Right forelimb (tissue), 1 donor: ENCODE measurements at places on chromosomes 1 and 21.

DNA sequence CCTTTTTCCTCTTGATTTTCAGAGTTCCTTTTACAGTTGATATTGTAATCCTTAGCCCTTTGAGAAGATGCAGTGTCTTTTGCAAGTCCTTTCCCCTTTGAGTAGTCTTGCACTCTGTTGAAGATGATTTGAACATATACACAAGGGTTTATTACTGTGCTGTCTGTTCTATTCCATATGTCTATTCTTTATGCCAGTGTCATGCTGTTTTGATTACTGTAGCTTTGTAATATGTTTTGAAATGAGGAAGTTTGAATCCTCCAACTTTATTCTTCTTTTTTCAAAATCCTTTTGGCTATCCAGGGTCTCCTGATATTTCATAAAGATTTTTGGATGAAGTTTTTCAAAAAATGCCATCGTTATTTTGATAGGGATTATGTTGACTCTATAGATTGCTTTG, 101.0 kb downstream of the POFUT2 start:
- no peak for DNase-seq

- no peak for DNase-seq
These were observed 3.8 kb downstream of the AGRN start for GRCh38 chr1:1023700-1024099.

DNA sequence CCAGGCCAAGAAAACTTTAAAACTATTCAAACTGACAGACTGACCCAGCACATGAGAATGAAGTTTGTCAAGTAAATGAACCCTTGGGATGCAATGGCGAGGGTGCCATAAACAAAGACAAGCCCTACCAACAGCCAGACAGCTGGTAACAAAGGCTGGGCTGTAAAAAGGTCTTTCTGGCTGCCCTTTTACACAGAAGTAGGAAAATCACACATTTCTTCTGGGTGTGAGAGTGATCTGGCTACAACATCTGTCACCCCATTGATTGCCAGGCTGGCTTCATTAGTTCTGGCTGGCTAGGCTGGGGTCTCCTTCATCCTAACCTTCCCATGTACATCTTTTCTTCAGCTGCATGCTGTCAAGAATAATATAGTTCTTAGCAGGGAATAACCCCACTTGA, 83.6 kb upstream of the FOXD3 start:
- no peak for DNase-seq

- DNase-seq: no peak
These were observed 1272.7 kb downstream of the KCNT2 start for GRCh38 chr1:195335541-195335940.

- no peak for DNase-seq
These were observed 28.2 kb upstream of the KLHDC7A start for GRCh38 chr1:18452550-18452949.

- DNase-seq: no peak
These were observed 14.8 kb upstream of the ZDHHC18 start for GRCh38 chr1:26811708-26812107.

DNA sequence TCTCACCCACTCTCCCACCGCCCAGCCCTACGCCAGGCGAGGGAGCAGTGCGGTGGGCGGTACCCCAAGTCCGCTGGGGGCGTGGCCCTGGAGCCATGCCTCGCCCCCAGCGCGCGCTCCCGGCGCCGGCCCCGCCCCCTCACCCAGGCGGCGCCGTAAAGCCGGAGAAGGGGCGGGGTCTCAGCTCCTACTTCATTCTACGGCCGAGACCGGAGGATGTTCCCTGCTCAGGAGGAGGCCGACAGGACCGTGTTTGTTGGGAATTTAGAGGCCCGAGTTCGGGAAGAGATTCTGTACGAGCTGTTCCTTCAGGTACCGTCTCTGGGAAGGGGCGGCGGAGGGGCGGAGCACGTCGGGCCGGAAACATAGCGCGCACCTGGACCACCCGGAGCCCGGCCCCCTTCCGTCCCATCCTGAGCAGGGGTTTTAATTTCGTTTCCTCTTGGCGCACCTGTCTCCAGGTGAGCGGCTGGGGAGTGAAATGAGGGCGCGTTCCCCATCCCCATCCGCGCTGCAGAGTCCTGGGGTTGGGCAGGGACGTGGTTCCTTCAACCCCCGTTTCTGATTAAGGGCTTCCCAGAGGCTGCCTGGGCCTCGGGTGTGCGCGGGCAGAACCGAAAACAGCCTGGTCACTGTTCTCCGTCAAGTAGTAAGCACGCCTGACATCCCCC, at the start of gene RBM11:
Gene RBM11, plus strand, starts transcription at position 187 of the 671 bp plus-strand sequence. Its CDS starts 30 bp downstream, at position 217.
- DNase-seq: peak; percentile 69

- DNase-seq: no peak
These were observed 506 bp downstream of the SSX2IP start for GRCh38 chr1:84689514-84690396.

DNA sequence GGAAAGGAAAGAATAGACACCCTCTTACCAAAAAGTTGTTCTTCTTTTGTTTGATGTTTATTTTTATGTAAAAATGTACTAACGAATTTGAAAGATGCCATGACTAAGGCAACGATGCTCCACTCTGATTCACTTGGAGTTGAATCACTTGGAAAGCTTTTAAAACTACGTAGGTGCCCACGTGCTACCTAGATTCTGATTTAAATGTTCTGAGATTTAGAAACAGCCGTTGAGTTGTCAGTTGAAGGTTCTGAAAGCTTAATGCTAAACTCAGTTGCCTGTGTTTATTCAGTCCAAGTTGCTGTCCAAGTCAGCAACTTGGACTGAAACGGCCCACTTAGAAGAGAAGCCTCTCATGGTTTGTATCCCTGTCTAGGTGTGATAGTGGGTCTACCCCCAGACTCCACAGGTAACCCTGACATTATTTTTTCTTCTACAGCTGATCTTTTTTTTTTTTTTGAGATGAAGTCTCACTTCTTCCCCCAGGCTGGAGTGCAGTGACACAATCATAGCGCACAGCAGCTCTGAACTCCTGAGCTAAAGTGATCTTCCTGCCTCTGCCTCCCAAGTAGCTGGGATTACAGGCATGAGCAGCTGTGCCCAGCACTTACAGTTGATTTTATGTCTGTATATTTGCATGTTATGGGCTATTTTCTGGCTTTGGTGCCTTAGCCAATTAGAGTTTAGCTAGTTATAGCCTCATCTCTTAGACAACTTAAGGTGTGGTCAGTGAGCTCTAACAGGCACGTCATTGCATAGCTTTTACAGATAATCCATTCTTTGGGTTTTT, 1.4 kb upstream of the VAMP4 start:
- DNase-seq: no peak

DNA sequence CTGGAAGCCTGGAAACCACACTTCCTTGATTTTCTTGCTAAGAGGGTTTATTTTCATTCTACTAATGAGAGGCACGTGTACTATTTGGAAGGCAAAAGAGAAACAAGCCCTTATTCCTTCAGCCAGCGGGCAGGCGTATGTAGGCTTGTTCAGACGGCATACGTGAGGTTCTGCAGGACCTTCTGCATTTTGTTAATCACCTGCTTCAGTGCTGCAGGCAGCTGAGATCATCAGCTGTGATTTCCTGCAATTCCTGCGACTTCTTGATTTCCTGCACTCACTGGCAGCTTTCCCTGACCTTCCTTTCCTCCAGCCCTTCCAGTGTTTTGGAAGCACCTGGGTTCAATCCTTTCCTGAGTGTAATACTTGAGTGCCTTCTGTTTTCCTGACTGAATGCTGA, 43.4 kb downstream of the TSNAX start:
- DNase-seq: no peak

DNA sequence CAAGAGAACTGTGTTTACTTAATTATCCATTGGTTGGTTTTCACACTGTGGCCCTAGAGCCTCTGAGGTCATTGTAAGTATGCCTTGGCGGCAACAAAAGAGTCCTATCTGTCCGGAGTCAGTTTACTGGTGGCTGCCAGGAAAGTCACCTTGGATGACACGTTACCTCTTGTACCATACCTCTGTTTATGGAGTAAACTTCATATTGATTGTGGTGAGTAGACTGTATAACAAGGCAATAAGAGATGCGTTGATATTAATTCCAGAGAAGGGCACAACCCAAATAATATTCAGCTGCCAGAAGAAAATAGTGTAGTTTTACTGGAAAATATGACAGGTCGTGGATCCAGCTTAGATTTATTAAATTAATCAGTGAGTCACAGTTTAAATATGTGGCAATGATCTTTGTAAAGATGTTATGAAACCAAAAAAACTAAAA, 20.4 kb upstream of the KIF14 start:
- no peak for DNase-seq

- DNase-seq: no peak
These were observed 17.8 kb downstream of the CASZ1 start for GRCh38 chr1:10778640-10779039.

- DNase-seq: no peak
These were observed 176.8 kb downstream of the DISC1 start for GRCh38 chr1:231803353-231803752.

- DNase-seq: no peak
These were observed 21.7 kb downstream of the LRP8 start for GRCh38 chr1:53306168-53306567.

GRCh38 chr1:118487091-118487490, 302.1 kb upstream of the SPAG17 start:
- DNase-seq: no peak

DNA sequence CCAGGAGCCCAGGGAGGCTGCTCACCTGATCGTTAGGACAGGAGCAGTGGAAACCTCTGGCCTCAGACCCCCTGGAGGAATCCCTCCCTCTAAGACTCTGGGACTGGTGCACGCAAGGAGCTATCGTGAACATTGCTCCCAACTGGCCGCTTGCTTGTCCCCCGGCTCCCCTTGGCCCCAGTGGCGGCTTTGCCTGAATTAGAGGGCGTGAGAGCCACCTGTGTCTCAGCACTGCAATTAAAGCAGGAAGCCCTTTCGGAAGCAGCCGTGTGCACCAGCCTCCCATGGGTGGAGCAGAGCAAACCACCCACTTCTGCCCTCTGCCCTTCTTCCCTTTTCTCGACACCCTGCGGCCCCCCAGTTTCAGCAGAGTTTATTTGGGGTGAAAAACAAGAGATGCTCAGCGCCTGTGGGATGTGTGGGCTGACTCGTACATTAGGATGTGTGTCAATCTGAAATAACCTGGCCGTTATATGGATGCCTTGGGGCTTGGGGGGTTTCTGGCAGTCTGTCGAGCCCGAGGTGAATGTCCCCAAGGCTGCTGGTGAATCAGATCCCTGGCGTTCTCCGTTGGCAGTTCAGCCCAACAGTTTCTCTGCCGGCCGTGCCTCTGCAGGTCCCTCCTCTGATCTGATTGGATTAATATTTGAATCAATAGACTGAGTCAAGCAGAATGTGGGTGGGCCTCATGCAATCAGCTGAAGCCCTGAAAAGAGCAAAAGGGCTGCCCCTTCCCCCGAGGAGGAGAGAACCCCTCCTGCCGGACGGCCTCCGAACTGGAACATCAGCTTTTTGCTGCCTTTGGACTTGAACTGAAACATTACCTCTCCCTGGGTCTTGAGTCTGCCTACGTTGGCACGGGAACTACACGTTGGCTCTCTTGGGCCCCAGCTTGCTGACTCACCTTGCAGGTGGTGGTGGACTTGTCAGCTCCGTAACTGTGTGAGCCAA, 7.3 kb upstream of the UMODL1 start:
- DNase-seq: no peak

DNA sequence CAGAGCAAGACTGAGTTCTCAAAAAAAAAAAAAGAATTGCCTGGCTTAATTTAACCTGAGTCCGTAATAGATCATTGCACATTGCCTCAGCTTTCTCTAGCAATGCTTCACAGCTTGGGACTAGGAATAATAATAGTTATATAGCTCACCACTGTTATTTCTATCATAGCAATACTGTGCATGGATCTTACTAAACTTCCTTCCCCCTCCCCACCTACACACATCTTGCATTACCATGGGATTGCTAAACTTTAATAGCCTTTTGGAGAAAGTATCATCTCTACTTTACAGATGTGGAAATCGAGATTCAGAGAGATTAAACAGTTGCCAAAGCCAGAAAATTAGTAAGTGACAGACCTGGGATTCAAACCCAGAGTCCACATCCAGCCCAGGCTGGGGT, 99.4 kb downstream of the ATP5PO start:
- DNase-seq: no peak

GRCh38 chr1:213541641-213542040, 446.1 kb upstream of the PROX1 start:
- no peak for DNase-seq

DNA sequence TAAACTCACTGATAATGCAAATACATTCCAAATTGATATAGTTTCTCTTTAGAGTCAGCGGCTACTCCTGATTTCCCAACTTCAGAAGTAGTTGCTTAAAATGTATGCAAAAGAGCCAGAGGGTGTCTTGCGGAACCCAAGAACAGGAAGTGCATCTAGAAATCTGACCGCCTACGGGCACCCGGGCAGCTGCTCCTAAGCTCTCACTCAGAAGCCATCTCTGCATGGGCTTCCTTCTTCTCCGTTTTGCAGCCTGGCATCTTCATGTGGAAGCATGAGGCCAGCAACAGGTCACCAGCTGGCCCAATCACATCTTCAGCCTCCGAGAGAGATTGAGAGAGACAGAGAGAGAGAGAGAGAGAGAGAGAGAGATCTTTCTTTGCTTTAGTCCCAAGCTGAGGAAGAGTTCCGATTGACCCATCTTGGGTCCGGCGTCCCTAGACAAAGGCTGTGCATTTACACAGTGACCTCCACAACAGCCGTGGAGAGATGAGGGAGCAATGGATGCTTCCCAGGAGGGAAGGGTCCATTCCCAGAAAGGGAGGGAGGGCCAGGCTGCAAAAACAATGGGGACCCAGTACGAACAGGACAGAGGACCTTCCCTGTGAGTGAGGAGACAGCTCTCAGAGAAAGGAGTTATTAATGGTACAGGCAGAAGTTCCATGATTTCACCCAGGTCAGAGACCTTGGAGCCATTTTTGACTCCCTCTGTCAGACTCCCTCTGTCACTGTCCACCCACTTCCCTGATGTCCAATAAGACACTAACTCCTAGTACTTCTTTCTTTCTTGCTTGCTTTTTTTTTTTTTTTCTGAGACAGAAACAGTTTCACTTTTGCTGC, 28.2 kb upstream of the SLC30A1 start:
- DNase-seq: no peak

- no peak for DNase-seq
These were observed 707.0 kb downstream of the AMY1C start for GRCh38 chr1:104456724-104457123.

DNA sequence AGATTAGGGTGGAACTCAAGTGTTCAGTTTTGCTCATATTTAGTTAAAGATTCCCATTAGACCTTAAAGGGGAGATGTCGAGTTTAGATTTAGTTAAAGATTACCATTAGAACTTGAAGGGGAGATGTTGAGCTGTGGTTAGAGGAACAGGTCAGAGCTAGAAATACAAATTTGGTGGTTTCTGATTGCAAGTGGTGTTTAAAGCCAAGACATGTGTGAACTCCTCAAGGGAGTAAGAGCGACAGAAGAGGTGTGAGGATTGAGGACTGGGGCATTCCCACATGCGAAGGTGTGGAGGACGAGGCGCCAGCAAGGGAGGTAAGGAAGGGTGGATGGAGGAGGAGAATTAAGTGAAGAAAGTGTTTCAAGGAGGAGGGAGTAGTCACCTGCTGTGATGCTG, 168.6 kb downstream of the IER5 start:
- DNase-seq: no peak

- DNase-seq: no peak
These were observed 3.6 kb upstream of the SERBP1 start for GRCh38 chr1:67433837-67434236.

GRCh38 chr21:42739061-42739931, 85.9 kb downstream of the PDE9A start:
- DNase-seq: peak; percentile 33

GRCh38 chr1:3085721-3086120, 16.7 kb downstream of the PRDM16 start:
- DNase-seq: no peak

GRCh38 chr1:118429856-118430255, 244.8 kb upstream of the SPAG17 start:
- DNase-seq: no peak
